ENCODE measurements at places on chromosomes 12 and 14. TPM values are rescaled to one million over a fixed set of nuclear protein-coding genes. Genes with fewer than 3 reads are reported as not detected.

The ISCU gene
- total RNA-seq: 129 TPM

The DAO gene
- total RNA-seq: not detected

DNA sequence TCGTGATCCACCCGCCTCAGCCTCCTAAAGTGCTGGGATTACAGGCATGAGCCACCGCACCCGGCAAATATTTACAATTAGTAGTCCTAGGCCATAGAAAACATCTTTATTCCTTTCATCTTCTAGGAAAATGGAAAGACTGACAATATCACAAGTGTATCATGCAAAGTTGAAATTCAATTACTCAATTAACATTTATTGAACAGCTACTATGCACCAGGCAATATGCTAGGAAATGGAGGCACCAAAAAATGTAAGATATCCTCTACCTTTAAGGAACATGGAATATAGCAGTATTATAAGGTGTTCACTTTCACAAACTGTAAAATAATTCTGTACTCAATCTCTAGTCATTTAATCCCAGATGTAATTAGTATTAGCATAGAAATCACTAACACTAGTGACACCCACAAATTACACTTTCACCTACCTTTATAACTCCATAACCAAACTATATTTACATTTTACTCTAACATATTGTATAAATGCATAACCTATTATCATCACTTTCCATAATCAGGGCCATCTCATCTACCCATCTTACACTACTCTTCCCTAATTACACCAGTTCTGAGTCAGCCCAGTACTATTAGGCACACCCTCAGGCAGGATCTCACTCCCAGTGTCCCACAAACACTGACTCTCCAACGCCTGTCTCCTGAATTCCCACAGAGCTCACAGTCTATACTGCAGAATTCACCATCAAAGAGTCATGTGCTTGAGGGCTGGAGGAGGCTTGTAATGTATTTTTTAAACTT lies 10.4 kb downstream of the CORO1C start:
- peak; percentile 58 for DNase-seq

DNA sequence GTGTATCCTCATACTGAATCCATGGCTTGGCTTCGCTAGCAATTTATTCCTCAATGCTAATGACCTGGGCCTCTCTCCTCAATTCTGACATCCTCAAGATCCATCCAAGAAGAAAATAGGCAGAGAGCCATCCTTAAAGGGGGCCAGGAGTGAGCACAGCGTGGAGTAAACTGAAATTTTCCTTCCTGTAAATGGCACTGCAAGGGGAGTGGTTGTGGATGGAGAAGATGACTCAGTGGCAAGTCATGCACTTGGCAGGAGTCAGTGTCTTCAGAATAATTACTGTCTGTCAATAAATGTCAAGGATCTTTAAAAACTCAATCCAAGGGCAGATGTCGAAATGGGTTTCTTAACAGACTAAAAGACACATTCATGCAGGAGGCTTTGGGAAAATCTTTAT lies 88.0 kb upstream of the TMEM132C start:
- no peak for DNase-seq

DNA sequence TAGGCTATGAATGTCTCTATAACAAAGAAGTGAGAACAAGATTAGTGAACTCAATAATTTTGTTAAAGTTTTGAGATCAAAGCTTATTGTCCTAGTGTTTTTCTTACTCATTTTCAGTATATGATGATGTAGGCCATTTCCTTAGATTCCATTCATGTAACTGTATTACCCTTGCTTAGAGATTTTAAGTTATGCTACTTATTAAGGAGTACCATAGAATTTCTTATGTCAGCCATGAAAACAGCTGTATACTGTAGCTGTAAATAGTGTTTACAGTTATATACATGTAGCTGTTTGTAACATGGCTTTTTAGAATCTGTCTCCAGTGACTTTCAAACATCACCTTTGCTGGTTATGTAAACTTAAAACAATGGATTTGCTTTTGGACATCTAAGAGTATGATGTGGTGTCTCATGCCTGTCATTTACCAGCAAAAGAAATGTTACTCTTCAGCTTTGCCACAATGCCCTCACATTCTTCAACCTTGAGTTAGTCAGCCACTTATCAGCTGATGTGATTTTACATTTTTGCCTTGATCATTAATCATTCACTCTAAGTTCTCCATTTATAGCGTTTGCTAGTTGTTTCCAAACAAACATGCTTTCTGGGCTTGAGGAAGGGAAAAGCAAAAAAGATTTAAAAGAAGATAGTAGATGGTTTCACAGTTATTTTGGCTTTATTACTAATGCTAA lies 55.5 kb downstream of the SLC16A7 start:
- peak; percentile 30 for DNase-seq

- no peak for DNase-seq
Measured at GRCh38 chr14:20706657-20707355, 18.2 kb downstream of the ANG start.
